Esophagus muscularis mucosa (tissue), 4 donors: ENCODE measurements at places on chromosomes 6 and 20. TPM values are rescaled to one million over a fixed set of nuclear protein-coding genes. Genes with fewer than 3 reads are reported as not detected.

GRCh38 chr6:111601886-111602285 lies 3.8 kb downstream of the TRAF3IP2 start:
- no peak for DNase-seq

DNA sequence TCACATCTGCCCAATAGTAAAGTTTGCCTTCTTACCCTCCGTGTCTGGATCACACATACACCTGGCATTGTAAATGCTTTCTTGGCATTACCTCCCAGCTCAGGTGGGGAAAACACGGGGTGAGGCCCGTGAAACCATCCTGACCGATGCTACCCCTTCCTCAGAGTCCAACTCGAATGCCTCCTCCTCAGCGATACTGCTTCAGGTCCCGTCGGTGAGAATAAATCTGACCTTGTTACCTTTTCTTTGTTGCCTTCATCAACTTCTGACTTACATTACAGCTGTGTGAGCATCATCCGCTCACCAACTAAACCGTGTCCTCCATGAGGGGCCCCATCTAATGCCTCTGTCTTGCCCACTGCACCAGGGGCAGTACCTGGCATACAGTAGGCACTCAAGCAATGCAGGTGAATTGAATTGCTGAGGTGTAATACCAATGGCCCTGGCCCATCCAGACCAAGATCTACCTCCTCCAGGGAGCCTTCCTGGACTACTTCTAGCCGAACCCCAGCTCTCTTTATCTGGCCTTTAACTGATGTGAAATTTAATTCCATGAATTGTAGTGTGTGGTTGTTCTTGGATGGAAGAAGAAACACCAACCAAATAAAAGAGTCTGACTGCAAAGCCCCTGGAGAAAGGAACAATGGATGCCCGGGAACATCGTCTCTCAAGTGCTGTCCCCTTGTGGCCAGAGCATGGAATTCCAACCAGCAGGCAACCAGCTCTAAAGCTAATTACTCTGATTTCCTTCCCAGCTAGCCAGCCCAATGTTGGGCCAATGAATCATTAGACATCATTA lies 141.5 kb downstream of the ANKRD60 start:
- DNase-seq: no peak

DNA sequence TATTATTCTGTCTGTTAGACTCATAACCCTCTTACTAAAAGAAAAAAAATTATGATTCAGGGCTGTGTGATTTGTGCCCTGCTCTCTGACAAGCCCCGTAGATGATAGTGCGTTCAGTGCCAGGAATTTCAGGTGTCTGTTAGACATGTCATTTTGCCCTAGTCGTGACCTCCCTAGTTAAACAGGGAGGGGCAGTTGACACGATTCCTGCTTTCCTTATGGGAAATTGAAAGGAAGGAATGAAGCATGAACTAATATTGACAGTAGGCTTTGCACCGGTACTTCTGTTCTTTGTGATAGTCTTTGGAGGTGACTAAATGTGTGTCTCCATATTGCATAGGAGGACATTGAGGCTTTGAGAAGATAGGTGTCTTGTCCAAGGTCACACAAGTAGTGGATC lies 26.3 kb downstream of the RPRD1B start:
- no peak for DNase-seq

DNA sequence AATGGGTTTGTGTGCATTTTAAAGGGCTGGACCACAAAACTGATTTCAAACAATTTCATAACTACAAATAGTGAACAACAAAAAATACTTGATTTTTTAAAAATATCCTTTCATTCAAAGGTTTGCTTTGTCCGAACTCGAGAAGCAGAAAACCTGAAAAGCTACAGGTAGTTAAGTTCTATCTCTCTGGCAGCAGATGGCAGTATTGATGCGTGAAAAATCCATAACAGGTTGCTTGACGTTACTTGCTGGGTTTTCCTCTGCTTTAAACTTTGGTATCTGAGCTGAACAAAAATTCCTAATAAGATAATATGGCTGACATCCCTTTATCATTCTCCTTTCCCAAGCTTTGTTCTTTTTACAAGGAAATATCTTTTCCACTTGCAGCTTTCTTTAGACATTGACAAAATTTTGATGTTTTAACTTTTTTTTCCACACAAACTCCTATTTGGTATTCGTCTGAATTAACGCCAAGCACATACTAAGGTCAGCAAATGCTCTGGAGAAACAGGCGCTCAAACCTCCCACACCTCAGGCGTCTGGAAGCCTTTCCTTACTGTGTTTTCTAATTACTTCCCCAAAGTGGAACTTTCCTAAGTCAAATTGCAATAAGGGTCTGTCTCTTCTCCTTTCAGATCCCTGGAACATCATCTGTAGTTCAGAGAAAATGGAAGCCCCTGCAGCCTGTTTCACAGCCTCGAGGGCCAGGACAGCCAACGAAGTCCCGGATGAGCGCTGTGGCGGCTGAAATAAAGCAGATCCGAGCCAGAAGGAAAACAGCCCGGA lies 50.3 kb upstream of the GFRAL start:
- no peak for DNase-seq

The LRFN2 gene
- not detected for total RNA-seq

DNA sequence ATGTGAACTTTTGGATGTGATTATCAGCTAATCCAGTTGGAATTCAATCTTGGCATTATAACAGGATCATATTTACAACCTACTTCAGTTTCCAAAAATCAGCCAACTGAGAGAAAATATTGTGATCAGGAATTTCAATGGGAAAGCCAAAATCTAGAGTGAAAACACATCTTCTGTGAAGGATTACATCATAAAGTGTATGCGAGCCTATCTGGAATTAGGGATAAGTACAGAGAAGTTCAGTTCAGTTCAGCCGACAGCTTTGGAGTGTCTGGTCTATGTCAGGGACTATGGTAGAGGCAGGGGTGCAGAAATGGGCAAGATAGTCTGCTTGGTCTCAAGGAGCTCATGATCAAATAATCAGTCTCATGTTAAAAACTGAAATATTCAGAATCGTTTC lies 12.3 kb upstream of the PRIM2 start:
- DNase-seq: no peak

The TSHZ2 gene
- total RNA-seq: 11.6 TPM

- DNase-seq: no peak
Observed at GRCh38 chr20:20465252-20465651, 97.3 kb downstream of the INSM1 start.

DNA sequence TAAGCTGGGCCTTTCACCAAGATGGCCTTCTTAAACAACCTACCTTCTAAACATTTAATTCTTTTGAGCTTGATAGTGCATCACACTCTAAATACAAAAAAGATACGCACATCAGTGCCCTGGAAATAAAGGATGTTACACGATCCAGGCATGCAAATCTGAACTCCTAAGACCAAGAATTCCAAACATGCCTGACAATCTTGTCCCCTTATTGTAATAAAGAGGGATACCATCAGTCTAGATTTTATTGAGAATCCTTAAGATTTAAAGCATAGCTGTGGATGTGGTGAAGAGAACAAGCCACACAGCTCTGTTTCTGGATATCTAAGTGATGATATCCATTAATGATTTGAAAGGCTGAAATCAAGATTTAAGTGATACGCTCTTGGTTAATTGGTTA lies 13.0 kb downstream of the ZNF451 start:
- no peak for DNase-seq

DNA sequence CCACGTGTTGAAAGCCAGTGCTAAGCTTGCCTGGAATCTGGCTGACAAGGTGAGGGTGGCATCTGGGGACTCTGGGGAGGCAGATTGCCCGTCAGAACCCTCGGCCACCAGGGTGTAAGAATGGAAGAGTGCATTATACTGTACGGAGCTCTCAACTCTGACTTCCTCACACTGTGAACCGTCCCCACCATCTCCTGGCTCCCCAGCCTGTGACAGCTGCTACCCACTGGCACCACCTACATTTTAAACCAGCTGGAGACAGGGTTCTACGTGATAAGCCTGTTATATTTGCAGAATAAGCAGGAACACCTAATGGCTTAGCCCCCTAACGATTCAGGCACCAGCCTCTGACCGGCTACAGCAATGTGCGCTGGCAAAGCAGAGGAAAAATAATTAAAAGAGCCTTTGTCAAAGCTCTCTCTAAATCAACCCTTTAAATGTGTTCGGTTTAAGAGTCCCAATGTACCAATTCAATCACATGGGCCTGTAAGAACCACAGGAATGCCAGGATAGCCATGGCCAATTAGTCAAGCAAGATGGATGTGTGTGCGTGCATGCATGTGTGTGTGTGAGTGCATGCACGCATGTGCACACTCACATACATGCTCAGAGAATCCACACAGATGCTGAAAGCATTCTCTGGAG lies 89.1 kb upstream of the TAB2 start:
- no peak for DNase-seq

The PPP1R14C gene
- total RNA-seq: not detected

DNA sequence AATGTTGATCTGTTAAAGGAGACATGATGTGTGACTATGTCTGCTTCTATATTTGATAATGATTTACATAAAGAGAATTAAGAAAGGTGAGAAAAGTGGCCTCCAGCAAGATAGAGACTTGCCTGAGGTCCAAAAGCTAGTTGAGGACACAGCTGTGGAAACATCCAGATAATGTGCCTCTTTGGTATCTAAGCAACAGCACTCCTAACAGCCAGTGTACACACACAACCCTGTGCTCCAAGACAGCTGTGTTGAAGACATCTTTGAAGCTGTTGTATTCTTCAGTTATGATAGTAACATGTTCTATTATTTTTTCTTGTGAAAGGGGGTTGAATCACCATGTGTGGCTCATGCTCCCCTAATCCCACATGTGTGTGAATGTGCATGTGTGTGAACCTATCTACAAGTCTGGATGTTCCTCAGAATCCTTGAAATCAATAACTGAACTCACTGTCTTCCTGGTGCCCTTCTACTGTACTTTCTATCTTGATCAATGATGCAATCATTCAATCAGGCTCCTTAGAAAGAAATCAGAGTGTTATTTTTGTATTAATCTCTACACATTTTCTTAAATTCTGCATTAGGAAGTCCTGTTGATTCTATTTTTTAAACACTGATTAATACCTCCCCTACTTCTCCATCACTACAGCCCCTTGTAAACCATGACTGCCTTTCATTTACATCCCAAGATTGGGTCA lies 116.7 kb upstream of the SSTR4 start:
- DNase-seq: no peak

DNA sequence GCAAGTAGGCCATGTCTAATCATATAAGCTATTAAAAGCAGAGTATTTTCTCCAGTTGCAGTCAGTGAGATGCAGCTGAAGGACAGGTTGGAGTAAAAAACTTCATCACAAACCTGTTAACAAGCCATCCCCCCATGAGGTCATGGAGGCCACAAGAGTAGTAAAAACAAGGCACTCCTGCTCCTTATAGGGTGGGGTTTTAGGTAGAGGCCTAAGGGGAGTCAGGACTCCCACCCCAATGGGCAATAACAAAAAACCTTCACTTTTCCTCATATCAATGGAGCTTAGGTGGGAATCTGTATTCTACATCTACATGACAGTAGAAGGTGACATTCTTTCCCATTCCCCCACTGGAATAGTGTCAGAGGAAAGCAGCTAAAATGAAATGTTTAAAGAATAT lies 428.1 kb upstream of the KHDRBS2 start:
- no peak for DNase-seq

The KCNK5 gene
- 9.2 TPM for total RNA-seq

The CPXM1 gene
- not detected for total RNA-seq

The RCAN2 gene
- 43.6 TPM for total RNA-seq

DNA sequence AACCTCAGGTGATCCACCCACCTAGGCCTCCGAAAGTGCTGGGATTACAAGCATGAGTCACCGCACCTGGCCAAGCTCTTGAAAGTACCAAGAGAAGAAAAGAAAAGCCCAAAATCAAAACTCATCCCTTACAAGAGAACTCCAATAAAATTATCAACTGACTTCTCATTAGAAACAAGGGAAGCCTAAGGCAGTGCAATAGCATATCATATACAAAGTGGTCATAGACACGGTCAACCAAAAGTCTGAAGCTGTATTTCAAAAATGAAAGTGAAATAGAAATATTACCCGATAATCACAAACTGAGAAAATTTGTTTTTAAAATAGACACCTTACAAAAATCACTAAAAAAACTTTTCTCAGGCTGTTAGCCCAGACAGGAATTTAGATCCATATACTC lies 1321.1 kb upstream of the GJE1 start:
- no peak for DNase-seq

DNA sequence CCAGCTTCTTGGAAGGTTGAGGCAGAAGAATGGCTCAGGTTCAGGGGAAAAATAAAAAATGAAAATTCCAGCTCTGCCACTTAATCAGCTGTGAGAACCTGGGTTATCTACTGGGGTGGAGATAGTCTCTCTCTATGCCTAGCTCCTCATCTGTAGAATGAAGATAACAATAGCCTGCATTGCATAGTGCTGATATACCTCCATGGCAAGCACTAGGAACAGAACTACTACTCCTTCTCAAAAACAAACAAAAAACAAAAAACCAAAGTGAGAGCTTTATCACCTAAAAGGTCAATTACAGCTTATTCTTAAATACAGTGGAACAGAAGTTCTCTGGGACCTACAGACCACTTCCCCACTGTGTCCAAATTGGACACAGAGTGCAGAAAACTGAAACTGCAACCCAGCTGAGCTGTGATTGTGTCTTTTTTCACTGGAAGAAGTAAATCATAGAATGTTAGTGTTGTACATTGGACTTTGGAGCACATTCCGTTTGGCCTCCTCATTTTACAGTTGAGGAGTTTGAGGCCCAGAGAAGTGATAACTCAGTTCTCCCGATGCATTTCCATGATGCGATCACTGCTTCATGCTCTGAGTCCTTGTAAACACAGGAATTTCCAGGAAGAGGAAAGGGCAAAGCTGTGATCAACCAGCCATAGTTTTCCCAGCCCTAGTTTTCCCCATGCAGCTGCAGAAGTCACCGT lies 23.3 kb downstream of the MTFR2 start:
- DNase-seq: no peak

DNA sequence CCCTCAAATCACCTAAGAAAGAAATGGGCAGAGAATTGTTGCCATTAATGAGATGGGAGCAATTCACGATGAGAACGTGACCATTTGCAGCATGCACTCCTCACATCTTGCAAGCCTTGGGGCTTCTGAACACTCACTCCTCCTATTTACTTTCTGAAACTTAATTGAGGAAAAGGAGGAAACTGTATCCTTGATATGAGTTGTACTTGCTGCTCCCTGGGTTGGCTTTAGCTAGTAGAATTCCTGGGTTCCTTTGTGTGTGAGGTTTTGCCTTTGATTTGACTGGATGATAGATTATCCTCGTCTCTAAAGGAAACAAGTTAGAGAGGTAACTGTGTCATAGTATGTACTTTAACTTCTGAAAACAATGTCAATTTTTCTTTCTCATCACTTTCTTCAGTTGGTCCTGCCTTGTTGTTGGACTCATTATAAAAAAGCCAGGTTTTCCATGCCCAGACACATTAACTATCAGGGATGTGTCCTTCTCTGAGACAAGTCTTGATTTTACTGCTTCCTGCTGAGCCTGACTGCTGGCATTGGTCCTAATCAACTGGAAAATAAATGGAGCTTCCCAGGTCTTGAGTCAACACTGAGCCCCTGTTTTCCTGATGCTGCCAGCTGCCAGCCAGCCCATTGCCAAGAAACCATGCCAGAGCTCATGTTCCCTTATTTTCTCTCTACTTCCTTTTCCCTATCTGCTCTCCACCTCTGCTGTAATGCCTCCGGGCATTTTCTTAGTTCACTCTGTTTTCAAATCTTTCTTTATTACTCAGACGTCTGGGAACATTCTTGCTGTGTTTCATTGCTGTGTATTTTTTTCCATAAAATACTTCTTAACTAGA lies 6.0 kb upstream of the MRAP2 start:
- no peak for DNase-seq

The HCK gene
- 7.8 TPM for total RNA-seq
